GM04503 (cell line): ENCODE measurements at places on chromosomes 5 and 9.

- DNase-seq, result no peak
These were observed 33.5 kb downstream of the PDGFRB start for GRCh38 chr5:150122158-150122510.

DNA sequence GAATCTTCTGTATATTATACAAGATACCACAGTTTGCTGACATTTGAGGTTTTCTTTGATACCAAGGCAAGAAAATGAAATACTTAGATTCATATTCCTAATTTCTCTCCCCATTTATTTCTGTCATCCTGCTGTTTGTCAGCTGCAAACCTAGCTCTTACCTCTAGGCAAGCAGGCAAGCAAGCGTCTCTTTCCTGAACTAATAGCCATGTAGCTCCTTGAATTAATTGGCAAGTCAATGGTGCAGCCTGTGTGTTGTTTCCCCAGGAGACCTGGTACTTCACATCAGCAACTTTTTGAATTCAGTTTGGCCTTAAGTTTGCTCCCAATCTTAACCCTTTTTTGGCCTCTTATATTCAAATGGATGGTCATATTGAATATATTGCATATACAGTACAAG is 573.6 kb upstream of the ARRDC3 start:
- DNase-seq, result no peak

GRCh38 chr5:2718115-2718514 is 33.4 kb downstream of the IRX2 start:
- no peak for DNase-seq

DNA sequence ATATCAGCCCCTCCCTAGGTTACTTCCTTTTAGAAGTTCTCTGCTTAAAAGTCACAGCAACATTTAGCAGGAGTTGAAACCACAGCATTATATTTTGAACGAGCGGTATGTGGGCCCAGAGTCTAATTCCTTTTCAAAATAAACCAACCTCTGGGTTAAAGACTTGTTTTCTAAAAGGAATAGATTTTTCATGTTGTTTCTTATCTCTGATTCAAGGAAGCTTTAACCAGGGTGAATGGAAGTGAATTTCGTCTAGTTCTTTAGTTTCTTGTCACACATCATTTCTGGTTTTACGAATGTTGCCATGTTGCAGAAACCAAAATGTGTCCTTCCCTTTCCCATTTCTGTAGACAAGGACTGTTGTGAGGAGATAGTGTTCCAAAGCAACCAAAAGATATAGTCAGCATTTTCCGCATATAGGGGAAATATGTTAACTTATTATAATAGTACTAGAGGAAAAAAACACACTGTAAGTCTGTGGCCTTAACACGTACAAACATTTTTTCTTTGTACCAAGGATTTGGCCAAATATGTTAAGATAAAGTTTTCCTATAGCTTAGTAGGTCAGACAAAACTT is 142.4 kb downstream of the PCSK5 start:
- no peak for DNase-seq

DNA sequence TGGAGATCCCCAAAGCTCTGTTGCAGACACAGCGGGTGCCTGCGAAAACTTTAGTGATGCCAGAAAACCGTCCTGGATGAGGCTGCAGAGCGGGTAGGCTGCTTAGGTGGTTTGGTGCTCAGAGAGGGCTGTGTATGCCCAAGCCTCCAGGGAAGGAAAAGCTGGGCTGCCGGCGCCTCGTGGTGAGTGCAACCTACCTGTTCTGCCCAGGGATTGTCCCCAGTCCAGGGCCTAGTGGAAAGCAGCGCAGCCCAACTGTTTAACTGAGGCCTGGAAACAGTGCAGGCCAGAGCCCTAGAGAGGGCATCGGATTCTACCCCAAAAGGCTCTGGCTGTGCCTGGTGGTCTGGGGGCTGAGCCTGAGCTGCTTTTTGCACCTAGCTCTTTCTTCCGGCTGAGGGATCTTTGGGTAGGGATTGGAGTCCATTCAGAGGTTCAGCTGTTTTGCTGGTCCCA is 2.8 kb downstream of the LMX1B start:
- no peak for DNase-seq

GRCh38 chr9:19022206-19022605 is 10.8 kb downstream of the SAXO1 start:
- no peak for DNase-seq

GRCh38 chr5:175521313-175521833 is 43.0 kb downstream of the SFXN1 start:
- DNase-seq, result no peak

- DNase-seq, result peak; percentile 97
These were observed 97.2 kb downstream of the SH3TC2 start for GRCh38 chr5:148965511-148966265.

DNA sequence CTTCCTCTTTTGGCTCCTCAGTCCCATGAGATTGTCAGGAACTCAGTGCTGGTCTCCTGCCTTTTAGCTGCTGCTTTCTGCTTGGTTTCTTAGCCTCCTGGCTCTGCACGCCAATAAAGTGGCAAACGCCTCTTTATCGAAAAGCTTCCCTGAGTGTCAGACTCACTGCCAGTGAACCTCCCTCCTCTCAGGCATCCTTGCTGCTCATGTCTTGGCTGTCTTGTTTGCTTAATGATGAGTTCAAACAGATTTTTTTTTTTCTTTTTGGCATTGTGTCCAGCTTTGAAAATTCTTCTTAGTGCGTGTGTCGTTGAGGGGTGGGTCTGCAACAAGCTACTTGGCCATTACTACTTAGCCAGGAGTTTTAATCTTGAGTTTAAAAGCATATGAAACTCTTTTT is 14.9 kb downstream of the RASGRF2 start:
- no peak for DNase-seq

- DNase-seq, result no peak
These were observed 144.0 kb downstream of the DTWD2 start for GRCh38 chr5:118844351-118844750.

GRCh38 chr9:75830303-75830702 is 60.2 kb upstream of the PCSK5 start:
- DNase-seq, result no peak

- no peak for DNase-seq
These were observed 5.3 kb downstream of the SLC35D2 start for GRCh38 chr9:96378187-96378586.

DNA sequence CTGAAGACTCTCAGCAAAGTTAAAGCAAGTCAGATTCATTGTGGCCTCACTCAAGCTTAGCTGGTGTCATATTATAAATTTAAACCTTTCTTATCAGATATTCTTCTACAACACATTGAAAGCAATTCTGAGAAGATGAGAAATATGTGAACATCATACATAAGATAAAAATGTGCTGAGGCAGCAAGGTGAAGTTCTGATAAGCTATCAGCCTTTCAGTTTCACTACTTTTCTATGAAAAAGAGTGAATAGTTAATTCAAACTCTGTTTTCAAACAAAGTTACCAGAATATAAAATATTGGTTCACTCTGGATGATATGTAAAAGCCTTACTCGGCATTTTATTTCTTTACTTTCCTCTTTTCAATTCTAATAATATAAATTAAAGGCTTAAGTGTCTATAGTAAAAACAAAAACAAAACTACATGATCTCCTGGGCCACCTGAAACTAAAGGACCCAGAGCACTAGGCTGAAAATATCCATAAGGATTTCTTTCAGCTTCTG is 824.4 kb downstream of the MTRR start:
- no peak for DNase-seq

DNA sequence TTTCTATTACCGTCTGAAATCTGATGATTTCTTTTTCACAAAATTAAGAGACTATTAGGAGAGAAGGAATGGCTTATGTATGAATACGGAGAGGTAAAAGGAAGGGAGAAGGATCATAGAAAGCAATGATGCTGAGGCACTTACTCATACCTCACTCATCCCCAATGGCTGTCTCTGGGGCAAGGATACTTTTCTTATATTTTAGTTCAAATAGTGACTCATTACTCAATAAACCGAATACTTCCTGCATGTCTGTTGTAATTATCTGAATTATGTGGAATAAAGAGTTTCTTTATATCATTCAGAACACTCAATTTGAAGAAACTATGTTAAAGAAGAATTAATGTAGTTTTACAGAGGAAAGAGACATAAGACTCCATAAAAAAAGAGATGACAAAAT is 284.5 kb upstream of the NUDT12 start:
- DNase-seq, result no peak

DNA sequence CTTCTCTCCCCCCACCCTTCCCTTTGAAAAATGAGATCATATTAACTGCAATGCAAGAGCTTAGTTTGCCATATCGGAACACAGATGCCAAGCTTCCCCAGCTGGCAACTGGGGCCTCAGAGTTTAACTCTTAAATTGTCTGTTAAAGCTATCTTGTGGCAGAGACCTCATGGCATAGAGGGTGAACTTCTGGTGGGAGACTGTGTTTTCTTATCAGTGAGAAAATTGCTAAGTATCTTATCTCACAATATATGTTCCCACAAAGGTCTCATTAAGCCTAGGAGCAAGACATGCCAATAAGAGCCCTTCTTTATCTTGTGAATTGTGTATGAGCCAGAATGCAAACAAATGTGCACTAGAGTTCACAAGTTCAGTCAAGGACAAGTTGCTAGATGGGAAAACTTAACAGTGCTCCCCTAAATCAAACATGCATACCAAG is 12.3 kb downstream of the NFIB start:
- DNase-seq, result no peak

- no peak for DNase-seq
These were observed 96.7 kb upstream of the RETREG1 start for GRCh38 chr5:16713386-16713928.

DNA sequence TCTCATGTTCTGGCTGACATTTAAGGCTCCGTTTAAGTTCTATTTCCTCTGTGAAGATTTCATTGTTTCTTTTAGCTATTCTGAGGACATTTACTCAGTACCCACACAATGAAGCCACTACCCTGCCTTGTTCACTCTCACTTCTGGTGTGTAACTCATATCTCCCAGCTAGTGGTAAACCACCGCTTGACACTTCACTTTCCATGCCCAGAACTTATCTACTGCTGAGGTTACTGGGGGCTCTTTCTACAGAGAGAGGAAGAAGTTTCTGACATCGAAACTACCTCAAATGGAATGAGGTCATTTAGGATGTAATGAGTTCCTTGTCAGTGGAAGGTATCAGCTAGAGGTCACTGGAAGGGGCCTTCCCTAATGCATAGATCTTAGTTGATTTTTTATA is 501.5 kb downstream of the DMAC1 start:
- no peak for DNase-seq

DNA sequence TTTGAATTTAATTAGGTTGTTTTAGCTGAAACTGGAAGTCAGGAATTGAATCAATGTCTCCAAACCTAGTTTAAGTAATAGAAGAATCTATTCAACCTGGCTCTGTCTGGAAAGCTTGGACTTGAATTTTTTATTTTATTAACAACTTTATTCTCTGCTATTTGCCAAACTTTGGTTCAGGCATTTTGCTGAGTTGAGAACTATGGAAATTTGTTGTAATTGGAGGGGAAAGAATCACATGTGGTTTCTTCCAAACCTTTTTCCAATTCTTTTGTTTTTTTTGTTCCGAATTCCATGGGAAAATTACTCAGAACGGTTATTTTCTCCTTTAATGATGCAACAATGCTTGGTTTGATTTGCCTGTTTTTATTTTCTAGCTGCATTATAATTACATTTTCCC is 98.2 kb upstream of the RPS23 start:
- no peak for DNase-seq

GRCh38 chr5:528629-529511 is 4.6 kb upstream of the SLC9A3 start:
- no peak for DNase-seq

DNA sequence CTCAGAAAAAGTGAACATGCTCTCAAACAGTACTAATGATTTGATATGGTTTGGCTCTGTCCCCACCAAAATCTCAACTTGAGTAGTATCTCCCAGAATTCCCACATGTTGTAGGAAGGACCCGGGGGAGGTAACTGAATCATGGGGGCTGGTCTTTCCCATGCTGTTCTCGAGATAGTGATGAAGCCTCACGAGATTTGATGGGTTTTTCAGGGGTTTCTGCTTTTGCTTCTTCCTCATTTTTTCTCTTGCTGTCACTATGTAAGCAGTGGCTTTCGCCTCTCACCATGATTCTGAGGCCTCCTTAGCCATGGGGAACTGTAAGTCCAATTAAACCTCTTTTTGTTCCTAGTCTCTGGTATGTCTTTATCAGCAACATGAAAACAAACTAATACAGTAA is 401.3 kb downstream of the BNC2 start:
- DNase-seq, result no peak

DNA sequence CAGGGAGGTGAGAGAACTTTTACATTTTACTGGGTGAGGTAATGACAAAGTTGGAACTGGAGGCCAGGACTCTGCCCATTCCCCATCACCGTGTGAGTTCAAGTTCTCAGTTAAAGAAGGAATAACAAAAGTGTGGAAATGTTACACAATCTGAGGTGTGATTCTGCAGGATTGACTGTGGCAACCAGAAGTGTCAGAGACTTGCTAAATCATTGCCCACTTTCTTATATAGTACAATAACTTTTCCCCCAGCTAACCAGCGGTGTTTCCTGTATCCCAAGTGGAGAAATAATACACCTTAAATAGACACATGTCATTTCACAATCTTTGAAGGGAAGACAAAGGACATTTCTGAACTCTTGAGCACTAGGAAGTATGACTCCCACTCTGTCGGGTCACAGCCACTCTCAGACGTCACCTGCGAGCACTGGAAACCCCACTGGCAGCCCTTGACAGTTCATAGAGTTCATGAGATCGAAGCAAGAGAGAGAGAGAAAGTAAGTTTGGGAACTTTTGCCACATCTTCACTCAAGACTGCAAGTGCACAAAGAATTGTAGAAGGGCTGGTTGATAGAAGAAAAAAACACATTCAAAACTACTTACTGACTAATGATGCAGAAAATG is 28.4 kb downstream of the PAX5 start:
- no peak for DNase-seq

- no peak for DNase-seq
These were observed 137.1 kb upstream of the SMIM23 start for GRCh38 chr5:171648279-171649074.

- no peak for DNase-seq
These were observed 283.3 kb upstream of the TUT7 start for GRCh38 chr9:86637515-86637914.

DNA sequence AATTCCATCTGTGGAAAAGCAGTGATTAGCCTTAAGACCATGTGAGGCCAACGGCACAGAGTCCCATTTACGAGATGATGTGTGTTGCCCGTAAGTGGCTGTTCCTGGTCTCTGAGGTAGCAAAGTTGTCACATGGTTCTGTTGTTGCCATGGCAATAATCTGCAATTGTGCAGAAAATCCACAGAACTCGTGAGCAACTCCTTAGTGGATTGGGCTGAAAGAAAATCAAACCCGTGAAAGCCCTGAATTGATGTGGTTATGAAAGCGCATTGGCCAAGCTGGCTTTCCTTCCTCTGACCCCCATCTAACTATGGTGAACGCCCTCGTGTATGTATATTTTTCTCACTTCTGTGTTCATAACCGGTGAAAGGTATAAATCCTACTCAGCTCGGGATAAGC is 614.7 kb downstream of the EBF1 start:
- no peak for DNase-seq

GRCh38 chr5:96538808-96539250 is 105.8 kb upstream of the PCSK1 start:
- DNase-seq, result no peak

- DNase-seq, result no peak
These were observed 430.6 kb downstream of the ZNF608 start for GRCh38 chr5:124315741-124316415.

- no peak for DNase-seq
These were observed 21.4 kb downstream of the TGFBR1 start for GRCh38 chr9:99126312-99126711.

GRCh38 chr5:155053501-155053900 is 39.9 kb downstream of the KIF4B start:
- DNase-seq, result no peak

- no peak for DNase-seq
These were observed 99.6 kb downstream of the LIFR start for GRCh38 chr5:38456657-38457399.

- no peak for DNase-seq
These were observed 61.7 kb upstream of the PPP2R2B start for GRCh38 chr5:146940295-146940694.
